Fibroblast of the conjunctiva (primary cell): ENCODE measurements at places on chromosomes 11 and 22.

DNA sequence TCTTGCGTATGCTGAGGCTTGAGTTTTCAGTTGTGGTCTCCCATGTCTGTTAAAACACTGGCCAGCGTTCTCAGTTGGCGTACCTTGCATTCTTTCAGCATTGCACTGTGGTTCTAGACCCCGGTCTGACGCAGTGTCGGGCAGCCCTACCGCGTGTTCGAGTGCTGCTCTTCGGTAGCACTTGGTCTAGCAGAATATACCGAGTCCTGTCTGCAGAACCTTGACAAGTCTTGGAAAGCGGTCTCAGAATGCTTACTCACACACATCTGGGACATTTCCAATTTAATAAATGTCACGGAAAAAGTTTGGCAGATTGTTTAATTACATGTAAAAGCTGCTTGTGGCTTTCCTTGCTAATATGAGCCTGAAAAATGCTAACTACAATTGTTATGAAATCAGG, 32.6 kb downstream of the PPFIA1 start:
- peak; percentile 9 for DNase-seq

DNA sequence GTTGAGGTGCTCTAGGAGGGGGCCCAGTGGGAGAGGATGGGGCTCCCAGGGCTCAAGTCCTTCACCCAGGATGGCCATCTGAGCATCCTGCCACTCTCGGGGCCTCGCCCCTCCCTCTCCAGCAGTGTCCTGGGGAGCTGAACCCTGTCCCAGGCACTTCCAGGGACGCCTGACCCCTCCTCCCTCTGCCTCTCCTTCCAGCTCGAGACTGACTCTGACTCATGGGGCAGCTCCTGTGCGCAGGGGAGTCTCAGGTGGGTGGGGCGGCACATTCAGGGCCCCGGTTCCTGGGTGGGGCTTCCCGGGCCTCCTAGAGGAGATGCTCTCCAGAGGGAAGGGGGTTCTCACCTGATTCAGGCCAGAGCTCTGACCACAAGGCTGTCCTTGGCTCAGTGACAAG, 77.1 kb upstream of the IGLL5 start:
- DNase-seq: no peak

GRCh38 chr11:25317216-25317615, 820.4 kb downstream of the LUZP2 start:
- no peak for DNase-seq

DNA sequence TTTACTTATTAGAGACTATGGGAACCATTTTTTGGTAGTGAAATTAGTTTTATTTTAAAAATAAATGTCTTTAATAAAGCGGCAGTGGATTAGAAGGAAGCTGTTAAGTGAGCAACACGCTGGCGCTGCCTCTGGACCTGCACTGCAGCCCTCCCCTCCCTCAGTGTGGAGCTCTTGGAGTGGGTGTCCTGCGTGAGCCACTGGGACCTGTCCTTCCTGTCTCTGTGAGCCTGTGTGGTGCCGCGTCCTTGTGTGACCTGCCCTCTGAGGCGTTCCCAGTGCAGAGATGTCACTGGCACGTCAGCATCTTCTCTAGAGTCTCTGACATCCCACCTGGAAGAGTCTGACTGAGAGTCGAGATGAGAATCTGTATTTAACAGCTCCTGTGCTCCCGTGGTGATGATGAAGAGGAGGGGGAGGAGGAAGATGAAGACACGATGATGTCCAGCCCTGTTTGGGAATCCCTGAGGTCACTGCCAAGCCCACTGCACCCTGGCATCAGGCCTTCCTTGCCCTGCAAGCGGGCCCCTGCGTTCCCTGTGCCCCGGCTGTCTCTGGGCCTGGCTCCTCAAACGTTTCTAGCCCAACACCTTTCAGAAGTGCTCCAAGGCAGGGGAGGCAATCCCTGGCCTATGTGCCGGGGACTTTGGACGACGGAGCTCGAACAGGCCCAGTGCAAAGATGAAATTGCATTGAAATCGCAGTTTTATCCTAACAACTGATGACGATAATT, 271.8 kb downstream of the TBC1D22A start:
- no peak for DNase-seq

GRCh38 chr11:21556926-21557325, 636.0 kb upstream of the ANO5 start:
- DNase-seq: no peak

DNA sequence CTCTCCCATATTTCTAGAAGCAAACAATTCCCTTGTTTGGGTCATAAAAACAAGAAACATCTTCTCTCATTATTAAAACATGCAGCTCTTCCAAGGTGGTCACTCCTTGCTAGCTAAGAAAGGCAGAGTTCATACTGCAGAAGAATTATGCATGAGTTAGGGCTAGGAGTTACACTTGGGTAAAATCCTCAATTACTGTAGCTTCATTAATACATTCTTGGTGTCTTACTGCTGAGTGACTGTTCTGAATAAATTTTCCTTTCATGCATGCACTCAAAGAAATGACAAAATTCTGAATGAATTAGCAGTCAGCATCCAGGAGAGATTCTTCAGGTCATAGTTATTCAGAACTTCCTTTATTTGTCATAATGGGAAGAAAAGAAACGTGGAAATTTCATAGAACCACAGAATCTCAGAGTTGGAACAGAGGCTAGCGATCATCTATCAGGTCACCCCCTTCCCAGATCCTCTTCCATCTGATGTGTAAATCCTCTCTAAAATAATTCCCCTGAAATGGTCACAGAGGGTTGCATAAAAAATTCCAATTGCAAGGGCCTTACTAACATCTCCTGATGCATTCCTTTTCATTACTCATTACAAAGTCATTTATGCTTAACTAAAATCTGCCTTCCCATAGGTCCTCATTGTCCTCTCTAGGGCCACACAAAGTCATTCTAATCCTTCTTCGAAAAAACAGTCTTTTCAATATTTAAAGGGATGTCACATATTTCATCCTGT, 771.5 kb downstream of the DLG2 start:
- peak; percentile 5 for DNase-seq

- no peak for DNase-seq
Measured at GRCh38 chr11:73205661-73206343, 12.3 kb upstream of the P2RY2 start.

GRCh38 chr11:78982473-78982872, 407.8 kb upstream of the NARS2 start:
- no peak for DNase-seq

DNA sequence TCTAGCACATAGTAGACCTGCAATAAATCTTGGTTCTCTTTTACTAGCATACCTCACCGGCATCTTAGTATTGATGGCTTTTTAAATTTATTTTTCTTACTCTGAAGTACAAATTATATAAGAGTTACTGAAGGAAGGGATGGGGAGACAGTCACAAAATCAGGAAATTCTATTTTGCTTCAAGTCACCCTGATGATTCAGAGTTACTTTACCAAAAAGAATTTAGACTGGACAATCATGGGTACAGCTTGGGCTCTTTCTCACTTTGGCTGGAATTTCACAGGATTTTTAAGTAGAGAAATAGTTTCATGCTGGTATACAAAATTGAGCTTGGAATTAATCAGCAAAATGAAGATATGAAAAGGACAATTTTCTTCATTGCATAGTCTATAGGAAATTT, 919.2 kb downstream of the METTL15 start:
- DNase-seq: no peak

- no peak for DNase-seq
Measured at GRCh38 chr11:7548659-7549274, 35.0 kb downstream of the PPFIBP2 start.

GRCh38 chr11:79342686-79343085, 98.1 kb downstream of the TENM4 start:
- DNase-seq: no peak

GRCh38 chr11:118211006-118211405, 13.8 kb downstream of the JAML start:
- DNase-seq: no peak

DNA sequence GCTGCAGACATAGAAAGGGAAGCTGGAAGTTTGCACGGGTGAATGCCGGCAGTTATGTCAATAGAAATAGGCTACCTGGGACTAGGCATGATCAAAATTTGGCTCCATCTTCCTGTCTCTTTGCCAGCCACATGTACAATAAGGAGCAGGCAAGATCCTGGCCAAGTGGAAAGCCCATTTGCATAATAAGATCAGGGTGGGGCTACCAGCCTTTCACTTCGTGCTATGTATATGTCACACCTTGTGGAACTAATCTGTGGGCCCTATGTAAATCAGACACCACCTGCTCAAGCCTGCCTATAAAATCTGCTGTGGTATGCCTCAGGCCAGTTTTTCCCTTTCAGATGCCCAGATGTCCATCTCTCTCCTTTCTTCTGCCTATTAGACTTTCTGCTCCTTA, 79.3 kb upstream of the DRD2 start:
- no peak for DNase-seq

DNA sequence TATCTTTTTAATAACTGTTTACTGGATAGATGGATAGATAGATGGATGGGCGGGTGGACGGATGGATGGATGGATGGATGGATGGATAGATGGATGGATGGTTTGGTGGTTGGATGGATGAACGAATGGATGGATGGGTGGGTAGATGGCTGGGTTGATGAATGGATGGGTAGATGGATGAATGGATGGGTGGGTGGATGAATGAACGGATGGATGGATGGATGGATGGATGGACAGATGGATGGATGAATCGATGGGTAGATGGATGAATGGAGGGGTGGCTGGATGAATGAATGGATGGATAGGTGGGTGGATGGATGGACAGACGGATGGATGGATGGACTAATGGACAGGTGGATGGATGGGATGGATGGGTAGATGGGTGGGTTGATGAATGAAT, 13.8 kb upstream of the SLC22A12 start:
- no peak for DNase-seq

DNA sequence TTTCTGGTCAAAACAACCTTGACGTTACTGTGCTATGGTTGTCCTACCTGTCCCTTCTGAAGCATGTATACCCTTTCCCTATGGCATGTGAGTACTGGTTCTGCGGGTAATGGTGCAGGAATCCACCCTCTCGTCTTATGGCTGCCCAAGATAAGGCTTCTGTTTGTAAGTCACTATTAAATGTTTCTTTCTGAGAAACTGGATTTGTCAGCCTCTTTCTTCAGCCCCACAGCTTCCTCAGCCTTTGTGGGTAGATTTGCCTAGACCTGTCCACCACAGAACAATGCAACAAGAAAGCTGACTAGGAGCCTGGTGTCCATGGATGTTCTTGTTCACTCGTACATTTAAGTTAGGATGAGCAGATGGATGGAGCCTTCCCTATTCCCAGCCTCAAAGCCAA, 14.4 kb downstream of the MMP7 start:
- DNase-seq: no peak

DNA sequence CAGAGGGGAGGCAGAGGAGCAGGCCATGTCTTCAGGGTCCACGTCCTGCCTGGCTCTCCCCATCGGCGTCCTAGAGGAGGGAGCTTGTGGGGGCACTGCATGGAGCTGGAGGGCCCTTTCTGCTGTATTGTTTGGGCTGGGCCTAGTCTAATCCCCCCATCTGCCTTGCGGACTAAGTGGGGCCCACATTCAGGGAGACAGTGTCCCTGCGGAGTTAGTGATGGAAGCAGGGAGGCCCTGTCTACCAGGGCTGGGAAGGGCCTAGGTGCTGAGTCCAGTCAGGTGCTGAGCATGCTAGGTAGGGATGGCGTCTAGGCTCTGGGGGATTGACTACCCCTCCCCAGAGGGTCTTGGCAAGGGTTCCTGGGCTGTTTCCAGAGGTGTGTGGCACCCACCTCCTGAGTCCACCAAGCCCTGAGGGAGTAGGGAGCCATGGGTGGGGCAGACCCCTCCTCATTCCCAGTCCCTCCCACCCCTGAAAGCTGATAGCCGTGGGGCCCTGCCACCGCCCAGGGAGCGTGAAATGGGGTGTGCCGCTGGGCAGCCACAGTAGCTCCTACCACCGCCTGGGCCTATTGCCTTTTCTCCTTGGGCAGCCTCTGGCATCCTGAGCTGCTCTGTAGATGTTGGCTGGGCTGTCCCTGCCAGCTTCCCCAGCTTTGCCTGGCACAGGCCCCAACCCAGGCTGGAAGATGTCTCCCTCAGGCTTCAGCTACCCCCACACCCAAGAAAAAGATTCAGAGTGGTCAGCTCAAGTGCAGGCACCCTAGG, 1.9 kb upstream of the POLD4 start:
- DNase-seq: no peak

DNA sequence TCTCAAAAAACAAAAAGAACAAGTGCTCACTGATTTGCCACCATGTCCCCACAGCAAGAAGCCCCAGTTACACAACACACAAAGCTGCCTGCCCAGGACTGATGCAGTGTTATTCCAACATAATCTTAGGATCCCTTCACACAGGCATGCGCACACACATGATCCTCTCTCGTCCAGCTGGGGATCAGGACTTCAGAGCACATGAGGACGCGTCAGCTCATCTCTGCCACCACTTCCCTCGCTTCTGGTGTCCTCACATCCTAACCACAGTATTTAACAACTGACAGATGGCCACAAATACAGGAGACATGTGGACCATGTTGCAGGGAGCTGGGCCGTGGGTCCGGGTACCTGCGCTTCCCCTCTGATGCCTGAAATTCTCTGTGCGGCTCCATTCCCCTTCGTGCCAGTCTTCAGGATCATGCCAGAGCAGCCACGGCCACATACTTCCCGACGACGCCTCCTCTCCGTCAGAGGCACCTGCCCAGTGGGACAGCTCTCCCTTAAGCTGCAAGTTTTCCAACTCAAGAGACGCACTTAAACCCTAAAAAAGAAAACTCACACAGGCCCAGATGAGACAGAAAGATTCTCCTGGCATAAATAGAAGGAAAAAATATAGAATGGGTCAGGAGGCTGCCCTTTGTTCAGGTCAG, 68.3 kb downstream of the PACSIN2 start:
- no peak for DNase-seq

DNA sequence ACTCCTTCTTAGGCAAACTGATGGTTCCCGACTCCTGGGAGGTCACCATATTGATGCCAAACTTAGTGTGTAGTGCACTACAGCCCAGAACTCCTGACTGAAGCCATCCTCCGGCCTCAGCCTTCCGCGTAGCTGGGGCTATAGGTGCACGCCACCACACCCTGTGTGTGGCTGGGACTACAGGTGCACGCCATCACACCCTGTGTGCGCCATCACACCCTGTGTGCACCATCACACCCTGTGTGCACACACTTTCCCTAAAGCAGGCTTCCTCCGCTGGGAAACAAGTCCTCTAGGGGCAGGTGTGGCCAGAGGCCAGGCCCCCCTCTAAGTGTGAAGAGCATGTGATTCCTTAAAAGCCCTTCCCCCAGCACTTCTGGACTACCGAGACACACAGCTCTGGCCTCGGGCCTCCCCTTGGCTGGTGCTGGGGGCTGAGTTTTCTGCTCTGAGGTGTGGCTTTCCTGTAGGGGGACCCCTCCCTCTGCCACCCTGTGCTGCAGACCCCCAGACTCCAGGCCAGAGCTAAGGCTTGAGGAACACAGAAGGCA, 81.7 kb downstream of the BCR start:
- DNase-seq: no peak

DNA sequence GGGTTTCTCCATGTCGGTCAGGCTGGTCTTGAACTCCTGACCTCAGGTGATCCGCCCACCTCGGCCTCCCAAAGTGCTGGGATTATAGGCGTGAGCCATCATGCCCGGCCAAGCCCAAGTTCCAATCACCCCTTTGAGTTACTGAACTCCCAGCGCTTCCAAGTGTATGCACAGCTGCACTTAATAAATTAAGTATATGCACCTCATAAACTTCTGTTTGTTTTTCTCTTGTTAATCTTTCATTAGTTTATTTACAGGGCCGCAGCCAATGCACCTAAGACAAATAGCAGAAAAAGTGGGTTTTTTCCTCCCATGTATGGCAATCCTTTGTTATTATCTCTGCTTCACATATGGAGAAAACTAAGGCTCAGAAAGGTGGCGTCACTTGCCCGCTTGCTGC, 21.3 kb downstream of the SYN3 start:
- DNase-seq: no peak
